ENCODE measurements at places on chromosomes 6 and 20. TPM values are rescaled to one million over a fixed set of nuclear protein-coding genes. Genes with fewer than 3 reads are reported as not detected.

GRCh38 chr6:41894366-41895299 lies 542 bp downstream of the USP49 start:
- DNase-seq, result peak; percentile 4

DNA sequence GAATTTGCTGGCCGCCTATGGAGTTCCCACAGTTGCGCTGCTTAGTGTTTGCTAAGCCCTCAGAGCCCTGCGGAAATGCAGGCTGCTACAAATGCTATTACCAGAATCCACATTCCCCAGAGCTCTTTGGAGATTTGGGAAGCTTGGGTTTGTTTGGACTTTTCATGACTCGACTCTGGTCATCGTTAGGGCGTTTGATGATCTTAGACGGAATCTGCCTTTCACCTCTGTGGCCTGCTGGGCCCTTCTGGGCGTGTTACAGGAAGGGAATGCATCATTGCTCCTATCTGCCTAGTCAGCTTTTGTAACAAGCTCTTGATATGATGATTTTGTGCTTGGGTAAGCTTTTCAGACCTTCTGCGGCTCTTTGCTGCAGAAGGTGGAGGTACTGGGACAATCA lies 50.8 kb downstream of the EYA2 start:
- DNase-seq, result no peak

GRCh38 chr6:134519465-134519864 lies 201.6 kb upstream of the SGK1 start:
- DNase-seq, result peak; percentile 26

- DNase-seq, result no peak
Observed at GRCh38 chr6:5094327-5094726, 9.2 kb downstream of the PPP1R3G start.

- no peak for DNase-seq
Observed at GRCh38 chr20:60220706-60221105, 262.5 kb downstream of the CDH26 start.

DNA sequence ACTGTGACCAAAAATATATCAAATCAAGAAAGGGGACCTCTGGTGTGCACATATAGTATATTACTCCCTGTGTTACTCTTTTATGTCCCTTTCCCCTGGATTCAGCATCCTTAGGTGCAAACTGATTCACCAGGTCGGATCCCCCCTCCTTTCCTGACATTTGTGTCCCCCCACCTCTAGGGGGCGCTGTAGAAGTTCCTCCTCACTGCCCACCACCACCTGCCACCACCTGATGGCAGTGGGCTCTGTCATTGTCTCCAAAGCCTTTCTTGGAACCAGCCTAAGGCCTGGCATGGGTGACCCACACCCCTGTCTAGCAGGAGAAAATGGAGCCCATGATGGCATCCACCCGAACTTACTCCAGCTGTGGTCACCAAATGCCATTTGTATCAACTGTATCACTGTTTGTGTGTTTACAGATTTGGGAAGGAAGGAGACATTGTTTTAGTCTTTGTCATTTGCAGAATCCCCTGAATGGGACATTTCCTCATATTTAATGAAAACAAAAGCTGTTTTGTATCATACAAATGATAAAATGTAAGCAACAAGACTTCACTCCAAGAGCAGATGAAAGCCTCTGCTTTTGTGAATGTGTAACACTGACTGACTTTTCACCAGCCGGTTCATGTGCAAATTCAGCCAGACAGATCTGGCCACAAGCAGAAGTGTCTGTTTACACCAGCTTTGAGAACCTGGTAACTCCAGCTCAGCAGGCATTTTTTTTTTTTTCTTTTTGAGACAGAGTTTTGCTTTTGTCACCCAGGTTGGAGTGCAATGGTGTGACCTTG lies 66.2 kb downstream of the ARMC2 start:
- peak; percentile 22 for DNase-seq

DNA sequence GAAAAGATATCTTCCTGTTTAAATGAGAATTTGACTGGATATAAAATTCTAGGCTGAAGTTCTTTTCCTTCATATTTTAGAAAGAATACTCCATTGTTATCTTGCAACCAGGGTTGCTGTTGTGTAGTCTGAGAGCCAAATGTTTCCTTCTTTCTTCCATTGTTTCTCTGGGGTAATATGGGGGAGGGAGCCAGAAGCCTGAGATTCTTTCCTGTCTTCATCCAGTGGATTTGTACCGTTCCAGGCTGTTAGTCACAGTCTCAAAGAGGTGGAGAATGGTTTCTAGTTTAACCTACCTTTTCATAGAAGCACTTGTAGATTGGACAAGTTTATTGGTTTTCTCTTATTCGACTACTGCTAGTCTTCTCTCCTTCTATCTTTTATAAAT lies 6.1 kb upstream of the ULBP3 start:
- DNase-seq, result no peak

GRCh38 chr20:50982363-50982762 lies 23.7 kb downstream of the MOCS3 start:
- DNase-seq, result peak; percentile 48

Gene CST2
- polyA plus RNA-seq, result 0.07 TPM

Gene SIGLEC1
- 4.3 TPM for polyA plus RNA-seq

Data from large intestine (tissue), 12 donors.